ENCODE measurements at places on chromosomes 13 and 19.

- DNase-seq, result no peak
Measured at GRCh38 chr13:23386533-23386932, 47.0 kb downstream of the SACS start.

GRCh38 chr13:45122941-45123340, 2.6 kb downstream of the GTF2F2 start:
- DNase-seq, result no peak

DNA sequence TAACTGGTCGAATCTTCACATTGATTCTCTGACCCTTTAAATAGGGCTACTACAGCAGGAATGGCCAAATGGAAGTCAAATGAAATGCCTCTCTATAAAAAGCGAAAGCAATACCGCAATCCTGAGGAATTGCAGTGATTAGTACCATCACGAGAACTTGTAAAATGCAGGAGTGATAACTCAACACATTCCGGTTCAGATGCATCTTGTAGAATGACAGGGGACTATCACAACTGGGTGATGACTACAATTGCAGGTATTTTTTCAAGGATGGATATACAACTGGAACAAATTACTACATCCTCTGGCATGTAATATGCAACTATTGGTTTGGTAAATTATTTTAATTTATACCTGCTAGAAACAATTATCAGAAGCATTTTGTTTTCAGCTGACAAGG, 140.4 kb downstream of the PCDH20 start:
- DNase-seq, result no peak

DNA sequence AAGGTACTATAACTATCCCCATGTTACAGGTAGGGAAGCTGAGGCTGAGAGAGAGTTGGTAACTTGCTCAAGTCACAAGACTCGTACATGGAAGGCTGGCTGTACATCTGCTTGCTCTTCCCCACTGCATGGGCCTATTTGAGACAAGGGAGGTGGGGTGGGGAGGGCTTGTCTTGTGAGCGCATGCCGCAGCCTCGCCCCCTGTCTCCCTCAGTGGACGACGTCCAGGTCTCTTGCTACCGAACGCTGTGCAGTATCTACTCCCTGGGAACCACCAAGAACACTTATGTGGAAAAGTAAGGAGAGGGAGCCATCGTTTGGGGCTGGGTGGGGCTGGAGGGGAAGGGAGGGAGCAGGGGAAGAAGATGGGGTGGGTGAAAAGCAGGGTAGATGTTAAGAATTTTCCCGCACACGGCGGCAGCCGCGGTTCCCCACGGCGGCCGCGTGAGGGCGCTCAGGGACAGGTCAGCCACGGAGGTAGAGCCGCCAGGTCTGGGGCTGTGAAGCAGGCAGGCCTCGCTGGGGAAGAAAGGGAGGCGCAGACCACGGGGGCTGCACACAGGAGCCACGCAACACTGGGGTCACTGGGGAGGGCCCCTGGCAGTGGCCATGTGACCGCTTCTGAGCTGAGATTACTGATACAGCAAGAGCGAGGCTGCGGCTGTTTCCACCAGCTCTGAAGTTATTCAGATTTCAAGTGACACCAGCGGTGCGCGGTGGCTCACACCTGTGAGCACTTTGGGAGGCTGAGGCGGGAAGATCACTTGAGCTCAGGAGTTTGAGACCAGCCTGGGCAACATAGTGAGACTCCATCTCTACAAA, 81.5 kb downstream of the RYR1 start:
- DNase-seq, result peak; percentile 57

DNA sequence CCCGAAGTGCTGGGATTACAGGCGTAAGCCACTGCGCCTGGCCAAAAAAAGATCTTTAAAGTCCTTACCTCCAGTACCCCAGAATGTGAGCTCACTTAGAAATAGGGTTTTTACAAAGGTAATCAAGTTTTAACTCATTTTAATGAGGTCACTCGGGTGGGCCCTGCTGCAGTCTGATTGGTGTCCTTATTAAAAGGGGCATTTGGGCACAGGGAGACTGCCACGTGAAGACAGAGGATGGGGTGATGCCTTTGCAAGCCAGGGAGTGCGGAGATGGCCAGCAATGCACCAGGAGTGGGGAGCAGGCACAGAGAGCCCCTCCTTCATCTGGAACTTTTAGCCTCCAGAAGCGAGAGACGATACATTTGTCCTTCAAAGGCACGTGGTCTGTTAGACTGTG, 11.7 kb downstream of the NKPD1 start:
- DNase-seq, result no peak

DNA sequence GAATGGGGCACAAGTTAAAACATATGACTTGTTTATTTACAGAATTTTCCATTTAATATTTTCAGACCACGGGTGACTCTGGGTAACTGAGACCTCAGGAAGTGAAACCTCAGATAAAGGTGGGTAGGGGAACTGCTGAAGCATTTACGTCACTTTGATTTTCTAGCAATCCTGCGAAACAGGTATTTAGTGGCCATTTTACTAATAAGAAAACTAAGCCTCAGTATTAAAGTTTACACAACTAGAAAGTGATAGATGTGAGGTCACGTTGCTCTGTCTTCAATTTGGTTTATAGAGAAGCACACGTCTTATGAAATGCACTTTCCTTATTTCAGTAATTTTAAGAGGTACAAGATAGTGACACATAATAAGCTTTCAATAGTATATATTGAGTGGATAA, 402.8 kb downstream of the FGF9 start:
- DNase-seq, result no peak

DNA sequence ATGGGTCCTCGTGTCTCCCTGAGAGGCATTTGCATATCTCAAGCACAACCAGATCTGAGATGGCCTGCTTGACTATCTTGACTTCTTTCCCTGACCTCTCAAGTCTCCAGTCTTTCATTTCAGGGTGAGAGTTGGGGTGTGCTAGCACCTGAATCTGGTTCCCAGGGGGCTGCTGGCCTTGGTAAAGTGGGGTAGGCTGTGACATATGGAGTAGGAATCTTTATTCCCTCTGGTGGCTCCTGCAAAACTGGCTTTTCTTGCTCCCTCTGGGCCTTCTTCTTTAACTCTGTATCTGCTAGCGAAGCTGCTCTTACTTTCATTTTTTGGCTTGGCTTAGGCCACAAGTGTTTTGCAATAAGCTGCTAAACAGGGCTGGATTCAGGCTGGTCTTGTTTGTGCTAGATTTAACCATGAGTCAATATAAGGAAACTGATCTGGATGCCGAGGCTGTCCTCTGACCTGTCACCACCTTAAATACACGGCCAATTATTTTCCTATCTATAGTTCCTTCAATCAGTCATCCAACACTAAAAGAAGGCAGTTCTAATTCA, 42.3 kb downstream of the ZNF493 start:
- DNase-seq, result no peak

DNA sequence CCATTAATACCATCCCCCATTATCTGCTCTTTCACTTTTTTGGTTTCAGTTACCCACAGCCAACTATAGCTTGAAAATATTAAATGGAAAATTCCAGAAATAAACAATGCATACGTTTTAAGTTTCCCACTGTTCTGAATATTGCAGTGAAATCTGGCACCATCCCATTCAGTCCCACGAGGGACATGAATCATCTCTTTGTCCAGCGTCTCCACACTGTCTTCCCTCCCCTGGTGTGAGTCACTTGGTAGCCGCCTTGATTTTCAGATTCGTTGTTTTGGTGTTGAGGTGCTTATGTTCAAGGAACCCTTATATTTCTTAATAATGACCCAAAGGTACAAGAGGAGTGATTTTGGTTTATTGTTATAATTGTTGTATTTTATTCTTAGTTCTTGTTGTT, 246.1 kb downstream of the DCT start:
- DNase-seq, result no peak

DNA sequence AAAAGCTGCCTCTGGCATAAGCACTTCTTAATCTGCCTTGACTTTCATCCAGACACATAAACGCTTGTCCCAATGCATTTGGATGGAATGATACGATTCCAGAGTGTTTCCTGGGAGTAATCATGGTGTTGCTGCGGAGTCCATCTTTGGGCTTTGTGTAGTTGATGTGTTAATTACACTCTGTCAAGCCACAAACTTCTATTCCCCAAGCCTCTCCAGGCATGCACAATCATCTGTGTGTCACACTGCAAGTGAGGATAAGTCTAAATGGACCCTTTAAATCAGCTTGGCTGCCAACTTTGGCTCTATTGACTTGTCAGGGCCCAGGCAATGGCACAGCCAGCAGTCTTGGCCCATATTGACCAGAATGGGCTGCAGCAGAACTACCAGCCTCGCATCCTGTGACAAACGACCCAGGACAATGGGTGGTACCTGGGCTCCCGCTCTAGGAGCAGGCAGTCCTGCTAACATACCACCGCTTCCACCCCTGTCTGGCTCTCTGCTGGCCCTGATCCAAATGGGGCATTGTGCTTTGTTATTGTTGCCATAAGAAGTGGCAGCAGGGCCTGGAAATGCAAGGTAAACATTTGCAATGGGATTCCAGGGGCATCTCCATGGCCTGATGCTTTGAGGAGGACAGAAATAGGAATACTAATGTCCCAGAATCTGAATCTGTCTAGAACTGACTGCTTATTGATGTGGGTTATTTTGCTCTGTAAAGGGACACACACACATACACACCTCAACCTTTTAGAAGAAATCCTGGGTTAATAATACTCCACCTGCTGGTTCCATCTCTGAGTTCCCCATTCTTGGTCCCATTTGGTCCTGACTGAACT, 127.2 kb downstream of the DNAJC15 start:
- DNase-seq, result peak; percentile 38

DNA sequence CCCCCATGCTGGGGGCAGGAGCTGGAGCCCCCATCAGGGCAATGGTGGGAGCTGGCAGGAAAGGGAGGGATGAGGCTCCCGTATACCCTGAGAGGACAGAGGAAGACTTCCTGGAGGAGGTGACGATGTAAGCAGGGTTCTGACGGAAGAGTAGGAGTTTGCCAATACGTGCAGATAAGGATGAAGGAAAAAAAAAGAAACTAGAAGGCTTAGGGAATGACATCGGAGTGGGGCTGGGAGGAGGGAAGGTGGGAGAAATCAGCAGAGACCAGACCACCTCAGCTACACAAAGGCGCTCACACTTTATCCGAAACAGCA, 32.3 kb downstream of the ARHGEF18 start:
- no peak for DNase-seq

DNA sequence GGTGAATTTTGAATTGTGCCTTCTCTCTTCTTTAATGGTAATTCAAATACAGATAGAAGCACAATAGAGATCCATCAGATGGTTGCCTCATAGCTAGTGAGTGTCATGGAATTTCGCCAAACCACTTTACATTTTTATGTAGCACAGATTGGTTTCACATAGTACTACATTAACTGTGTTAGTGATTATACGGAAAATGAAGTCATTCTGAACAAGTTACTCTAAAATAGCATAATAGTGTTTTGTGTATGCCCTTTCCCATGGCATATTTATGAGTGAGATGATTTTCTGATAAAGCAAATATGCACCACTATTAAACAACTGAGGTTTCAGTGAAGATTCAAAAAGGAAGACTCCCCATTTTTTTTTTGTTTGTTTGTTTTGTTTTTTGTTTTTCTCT, 1623.5 kb downstream of the PCDH9 start:
- no peak for DNase-seq

- DNase-seq, result no peak
Measured at GRCh38 chr13:70253411-70253810, 145.2 kb upstream of the KLHL1 start.

DNA sequence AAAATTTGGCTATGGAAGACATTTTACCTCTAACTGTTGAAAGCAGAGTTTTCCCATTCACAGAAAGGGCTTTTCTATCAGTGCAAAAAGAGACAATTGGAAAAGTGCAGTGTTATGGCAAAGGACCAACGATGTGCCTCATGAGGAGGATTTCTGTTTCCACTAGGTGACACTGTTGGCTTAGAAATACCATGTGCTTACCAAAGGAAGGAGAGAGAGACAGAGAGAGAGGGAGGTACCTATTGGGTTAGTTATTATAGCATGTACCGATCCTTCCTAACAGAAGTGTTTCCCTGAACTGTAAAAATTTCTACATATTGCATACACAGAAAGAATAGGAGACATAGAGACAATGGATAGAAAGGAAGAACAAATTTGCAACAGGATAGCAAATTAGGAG, 23.9 kb upstream of the PSG4 start:
- DNase-seq, result no peak

GRCh38 chr13:111564606-111565005, 244.2 kb downstream of the TEX29 start:
- DNase-seq, result no peak

DNA sequence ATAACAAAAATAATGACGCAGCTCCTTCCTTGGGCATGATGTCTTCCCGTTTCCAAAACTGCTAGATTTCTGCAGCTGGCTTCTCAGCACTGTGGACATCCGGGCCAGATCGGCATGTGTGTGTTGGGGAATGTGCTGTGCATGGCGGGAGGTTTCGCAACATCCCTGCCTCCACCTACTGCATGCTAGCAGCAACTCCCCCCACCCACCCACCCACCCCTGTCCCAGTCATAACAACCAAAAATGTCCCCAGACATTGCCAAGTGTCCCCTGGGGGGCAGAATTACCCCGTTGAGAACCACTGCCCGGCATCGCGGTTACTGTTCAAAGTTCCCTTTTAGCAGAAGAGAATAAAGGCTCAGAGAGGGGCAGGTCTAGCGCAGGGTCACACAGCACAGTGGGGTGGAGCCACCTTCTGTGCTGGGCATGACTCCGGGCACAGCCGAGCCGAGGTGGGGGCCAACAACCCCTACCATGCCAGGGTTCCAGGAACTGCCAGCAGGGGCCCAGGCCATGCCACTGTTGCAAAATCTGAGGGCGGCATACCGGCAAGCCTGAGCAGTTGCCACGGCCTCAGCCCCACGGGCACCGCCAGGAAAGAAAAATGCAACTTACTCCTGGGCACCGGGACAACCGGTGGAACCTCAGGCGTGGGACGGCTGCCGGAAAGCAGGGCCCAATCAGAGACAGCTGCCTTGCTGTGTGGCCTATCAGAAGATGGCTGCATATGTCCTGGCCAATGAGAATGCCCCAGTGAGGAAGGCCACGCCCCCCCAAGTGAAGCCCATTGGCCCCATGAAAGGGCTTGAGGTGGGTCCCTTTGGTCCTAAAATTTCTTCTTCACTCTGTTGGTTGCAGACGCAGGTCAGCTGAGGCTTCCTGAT, 22.5 kb upstream of the NFIC start:
- DNase-seq, result no peak

DNA sequence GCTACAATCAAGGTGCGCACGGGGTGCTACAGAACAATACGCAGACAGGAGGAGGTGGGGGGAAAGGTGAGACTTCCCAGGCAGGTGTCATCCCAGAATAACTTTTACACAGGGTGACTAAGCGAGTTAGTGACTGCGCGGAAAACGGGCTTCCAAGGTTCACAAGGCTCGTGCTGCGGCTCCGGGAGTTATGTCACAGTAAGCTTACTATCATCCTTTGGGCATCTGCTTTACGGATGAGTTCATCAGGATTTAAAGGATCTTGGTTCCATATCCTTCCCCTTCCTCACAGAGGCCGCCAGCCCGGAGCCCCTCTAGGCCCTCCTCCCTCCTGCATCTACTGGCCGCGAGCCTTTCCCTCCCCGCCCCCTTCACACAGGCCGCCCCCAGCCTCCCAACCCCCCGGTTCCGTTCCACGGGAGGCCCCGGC, 474 bp upstream of the IFT88 start:
- DNase-seq, result peak; percentile 96

- DNase-seq, result no peak
Measured at GRCh38 chr13:113731192-113732175, 27.5 kb upstream of the TMEM255B start.
